ENCODE measurements at places on chromosomes 16 and 17.

DNA sequence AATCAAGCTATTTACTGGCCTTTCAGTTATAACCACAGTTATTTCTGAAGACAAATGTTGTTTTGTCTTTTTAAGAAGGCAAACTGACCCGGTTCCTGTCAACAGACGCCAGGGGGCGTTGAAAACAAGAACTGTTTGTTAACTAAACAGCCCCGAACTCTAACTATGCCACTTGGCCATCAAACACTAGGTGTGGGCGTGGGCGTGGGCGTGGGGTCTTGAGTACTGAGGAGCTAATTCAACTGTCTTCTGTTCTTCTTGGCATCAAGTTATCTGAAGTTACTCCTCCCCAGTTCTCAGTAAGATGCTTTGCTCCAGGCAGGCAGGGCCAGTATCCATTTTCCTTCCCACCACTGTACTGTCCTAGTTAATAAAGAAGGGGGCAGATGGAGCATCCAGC, 63.3 kb upstream of the MTMR4 start:
- peak; percentile 38 for DNase-seq

- no peak for DNase-seq
These were observed 26.5 kb downstream of the KANSL1 start for GRCh38 chr17:46166692-46167249.

DNA sequence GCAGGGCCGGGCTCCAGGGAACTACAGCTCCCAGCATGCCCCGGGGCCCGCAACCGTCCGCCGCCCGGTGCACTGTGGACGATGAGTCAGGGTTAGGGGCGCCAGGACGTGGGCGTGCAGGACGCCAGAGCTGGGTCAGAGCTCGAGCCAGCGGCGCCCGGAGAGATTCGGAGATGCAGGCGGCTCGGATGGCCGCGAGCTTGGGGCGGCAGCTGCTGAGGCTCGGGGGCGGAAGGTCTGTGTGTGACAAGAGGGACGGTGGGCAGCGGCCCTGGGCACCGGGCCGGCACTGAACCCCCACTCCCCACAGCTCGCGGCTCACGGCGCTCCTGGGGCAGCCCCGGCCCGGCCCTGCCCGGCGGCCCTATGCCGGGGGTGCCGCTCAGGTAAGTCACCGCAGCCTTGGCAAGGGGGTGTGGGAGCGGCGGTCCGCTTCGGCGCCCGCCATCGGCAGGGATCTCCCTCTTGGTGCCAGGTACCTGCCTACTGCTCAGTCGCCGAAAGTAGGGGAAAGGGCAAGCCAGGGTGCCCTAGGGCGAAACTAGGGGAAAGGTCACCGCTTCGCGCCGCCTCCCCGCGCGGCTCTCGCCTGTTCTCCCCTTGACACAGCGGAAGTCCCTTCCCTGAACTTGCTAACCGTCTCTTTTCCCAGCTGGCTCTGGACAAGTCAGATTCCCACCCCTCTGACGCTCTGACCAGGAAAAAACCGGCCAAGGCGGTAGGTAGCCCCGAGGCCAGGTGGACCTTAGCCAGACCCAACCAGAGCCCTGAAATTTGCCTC, at the start of the genes ACADVL and DLG4:
ACADVL (plus strand) TSS at position 127 of the 781 bp plus-strand sequence; CDS start at position 174, 47 bp downstream.
DLG4 (minus strand) TSS at position 25 of the 781 bp plus-strand sequence.
- DNase-seq: peak; percentile 78

DNA sequence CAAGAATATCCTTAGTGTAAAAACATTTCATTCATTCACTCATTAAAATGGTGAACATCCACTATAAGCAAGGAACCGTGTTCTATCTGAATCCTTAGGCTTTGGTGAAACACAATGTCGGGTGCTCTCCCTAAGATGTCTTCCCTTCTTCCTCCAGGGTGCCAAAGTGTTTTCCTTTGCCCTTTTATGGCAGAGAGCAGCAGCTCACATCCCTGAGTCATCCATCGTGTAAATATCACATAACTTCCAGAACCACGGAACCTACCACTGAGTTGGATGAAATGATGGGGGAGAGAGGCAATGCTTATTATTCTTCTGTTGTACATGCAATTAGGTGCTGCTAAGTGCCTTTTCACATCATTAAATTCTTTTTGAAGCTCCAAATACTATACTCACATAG, 50.2 kb downstream of the DNAH3 start:
- no peak for DNase-seq

DNA sequence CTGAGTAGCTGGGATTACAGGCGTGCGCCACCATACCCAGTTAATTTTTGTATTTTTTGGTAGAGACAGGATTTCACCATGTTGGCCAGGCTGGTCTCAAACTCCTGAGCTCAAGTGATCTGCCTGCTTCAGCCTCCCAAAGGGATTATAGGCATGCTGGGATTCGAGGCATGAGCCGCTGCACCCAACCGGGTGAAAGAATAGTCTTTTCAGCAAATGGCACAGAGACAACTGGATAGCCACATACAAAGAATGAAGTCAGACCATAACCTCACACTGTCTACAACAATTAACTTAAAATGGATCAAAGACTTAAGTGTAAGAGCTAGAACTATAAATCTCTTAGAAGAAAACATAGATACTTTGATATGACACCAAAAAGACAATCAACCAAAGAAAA, 67.6 kb downstream of the TBC1D16 start:
- no peak for DNase-seq

DNA sequence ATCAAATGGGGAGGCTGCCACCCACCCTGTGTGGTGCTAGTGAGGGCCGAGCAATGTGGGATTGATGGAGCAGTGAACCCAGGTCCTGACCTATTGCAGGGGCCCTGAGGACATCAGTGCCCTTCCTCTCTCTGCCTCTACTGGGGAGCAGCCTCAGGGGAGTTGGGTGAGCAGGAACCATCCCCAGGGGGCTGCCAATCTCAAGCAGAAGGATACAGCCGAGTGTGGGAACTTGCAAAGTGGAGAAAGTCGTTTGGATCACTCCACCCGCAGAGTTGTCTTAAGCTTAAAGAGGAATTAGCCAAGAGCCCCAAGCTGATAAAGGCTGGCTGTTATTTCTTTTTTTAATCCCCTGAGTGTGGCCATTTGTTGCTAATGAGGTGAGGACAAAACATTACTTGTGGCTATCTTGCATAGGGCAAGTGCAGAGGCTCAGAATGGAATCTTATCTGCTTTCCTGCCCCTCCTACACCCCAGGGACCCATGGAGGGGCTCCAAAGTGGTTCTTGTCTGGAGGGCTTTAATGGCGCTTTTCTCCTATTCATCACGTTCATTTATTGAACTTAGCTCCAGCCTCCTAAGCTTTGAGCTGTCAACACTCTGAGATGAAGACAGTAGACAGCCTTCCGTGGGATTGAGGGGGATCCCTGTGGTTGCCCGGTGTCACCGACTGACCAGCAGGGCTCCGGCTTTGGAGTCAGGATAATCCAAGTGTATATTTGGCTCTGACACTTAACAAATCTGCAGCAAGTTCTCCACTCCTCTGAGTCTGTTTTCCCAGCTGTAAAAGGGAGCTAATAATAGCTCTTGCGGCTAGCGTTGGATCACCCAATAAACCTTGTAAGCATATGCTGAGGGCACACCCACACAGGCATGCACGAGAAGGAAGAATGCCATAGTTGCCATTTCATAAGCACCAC, 45.1 kb downstream of the MYH11 start:
- DNase-seq: no peak

- DNase-seq: no peak
These were observed 73.2 kb upstream of the MRTFB start for GRCh38 chr16:13997933-13998332.

DNA sequence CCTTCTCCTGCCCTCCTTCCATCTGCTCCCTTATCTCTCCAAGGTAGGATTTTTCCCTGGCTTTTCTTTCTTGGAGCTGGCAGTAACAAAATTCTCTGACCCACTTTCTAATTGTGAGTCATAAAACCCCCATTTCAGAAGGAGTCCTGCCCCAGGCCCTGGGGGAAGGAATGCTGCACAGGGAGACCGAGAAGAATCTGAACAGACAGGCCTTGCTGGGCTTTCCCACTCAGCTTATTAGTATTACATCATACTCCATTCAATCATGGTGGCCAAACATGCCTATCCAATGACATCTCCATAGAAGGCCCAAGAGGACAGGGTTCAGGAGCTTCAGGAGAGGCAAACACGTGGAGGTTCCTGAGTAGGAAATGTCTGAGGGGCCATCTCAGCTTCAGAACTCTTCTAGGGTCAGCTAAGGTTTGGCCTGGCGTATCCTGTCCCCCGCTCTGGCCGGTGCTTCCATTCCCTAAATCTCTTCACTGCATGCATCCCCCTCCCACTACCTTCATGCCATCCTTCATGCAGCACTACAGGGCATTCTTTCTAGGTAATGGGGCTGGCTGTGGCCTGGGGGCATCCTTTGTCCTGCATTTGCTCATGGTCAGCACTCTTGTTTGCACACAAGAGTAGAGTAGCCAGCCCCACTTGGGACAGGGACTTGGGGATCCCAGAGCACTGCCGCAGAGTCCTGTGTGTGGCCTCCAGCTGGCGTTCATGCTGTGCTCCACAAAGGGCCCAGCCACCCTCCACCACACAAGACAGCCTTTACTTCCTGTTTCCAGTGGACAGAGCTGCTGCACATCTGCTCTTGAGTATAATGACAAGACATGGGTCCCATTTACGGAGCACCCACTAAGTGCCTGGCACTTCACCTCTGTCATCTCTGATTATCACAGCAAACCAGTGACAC, 8.2 kb downstream of the SLC6A2 start:
- no peak for DNase-seq

DNA sequence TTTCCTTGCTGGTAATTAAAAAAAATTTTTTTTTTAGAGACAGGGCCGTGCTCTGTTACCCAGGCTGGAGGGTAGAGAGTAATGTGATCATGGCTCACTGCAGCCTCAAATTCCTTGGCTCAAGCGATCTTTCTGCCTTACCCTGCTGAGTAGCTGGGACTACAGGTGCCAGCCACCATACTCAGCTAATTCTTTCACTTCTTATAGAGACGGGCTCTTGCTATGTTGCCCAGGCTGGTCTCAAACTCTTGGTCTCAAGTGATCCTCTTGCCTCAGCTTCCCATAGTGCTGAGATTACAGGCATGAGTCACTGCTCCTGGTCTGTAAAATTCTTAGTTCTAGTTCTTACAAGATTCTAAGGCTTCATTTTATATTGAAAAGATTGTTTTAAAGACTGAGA, 11.1 kb downstream of the SMIM36 start:
- DNase-seq: no peak

GRCh38 chr17:20982589-20983358, 60.0 kb downstream of the USP22 start:
- DNase-seq: no peak

DNA sequence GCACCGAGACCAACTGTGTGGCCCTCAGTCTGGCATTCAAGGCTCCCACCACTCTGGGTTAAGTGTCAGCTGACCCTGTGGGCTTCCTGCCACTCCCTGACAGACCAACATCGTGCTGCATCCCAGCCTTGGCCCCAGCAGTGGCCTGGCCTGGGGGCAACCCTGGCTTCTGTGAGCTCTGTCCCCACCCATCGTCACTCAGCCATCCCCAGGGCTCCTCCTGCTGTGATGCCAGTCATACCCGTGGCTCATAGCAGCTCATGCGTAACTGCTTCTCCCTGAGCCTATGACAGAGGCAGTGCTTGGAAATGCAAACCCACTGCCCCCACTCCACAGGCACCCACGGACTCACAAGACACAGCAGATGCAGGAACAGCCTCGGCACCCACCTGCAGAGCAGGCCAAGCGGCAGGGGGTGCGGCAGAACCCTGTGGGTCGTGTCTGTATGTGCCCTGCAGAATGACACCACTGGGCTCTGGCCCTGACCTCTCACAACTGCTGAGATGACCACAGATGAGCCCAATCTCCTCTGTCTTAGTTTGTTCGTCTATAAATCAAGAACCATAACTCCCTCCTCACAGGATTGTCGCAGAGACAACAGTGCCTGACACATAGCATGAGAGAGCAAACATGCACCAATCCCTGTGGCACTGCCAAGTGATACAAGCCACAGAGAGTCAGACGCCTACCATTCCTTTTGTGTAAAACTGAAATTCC, 26.6 kb downstream of the PIEZO1 start:
- no peak for DNase-seq

- no peak for DNase-seq
These were observed at the start of gene RPUSD1 for GRCh38 chr16:787978-788398. Gene RPUSD1 (minus strand): TSS chr16:788381. CDS start chr16:787737, 644 bp downstream.

- no peak for DNase-seq
These were observed 250.4 kb downstream of the MRTFB start for GRCh38 chr16:14321542-14321941.

GRCh38 chr16:11972128-11972527, 4.4 kb upstream of the SNX29 start:
- DNase-seq: no peak

DNA sequence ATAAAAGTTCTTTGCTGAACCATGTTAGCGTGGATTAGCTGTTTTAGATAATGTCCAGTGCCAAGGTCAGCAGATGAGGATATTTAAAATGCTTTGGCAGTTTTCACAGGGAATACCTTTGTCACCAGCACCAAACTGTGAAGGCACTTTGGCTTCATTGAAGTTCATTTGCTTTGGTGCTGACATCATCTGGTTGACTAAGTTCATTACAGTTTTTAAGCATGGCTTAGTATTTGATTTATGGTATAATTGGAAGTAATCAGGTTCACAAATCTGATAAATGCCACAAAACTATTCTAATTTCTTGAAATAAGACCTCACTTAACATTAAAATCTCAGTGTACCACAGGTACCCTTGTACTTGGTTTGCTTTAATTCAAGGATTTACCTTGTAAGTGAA, 4.3 kb downstream of the GID4 start:
- DNase-seq: no peak

DNA sequence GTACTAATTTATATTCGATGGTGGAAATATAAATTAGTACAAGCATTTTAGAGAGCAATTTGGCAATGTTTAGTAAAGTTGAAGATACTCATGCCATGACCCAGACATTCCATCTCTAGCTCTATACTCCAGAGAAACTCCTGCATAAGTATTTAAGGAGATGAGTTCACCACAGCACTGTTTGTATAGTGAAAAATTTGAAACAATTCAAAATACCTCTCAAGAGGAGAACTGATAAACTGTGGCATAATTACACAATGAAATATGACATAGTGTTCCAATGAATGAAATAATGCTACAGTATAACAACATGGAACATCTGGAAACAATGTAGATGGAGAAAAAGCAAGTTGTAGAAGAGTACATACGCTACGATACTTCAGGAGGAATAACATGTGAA, 48.6 kb upstream of the IRX3 start:
- DNase-seq: no peak

GRCh38 chr17:66975614-66976378, 11.3 kb downstream of the CACNG4 start:
- DNase-seq: no peak

- DNase-seq: no peak
These were observed 16.1 kb downstream of the CCR7 start for GRCh38 chr17:40548982-40549685.
